ENCODE measurements at places on chromosomes 1 and 21. TPM values are rescaled to one million over a fixed set of nuclear protein-coding genes. Genes with fewer than 3 reads are reported as not detected.

DNA sequence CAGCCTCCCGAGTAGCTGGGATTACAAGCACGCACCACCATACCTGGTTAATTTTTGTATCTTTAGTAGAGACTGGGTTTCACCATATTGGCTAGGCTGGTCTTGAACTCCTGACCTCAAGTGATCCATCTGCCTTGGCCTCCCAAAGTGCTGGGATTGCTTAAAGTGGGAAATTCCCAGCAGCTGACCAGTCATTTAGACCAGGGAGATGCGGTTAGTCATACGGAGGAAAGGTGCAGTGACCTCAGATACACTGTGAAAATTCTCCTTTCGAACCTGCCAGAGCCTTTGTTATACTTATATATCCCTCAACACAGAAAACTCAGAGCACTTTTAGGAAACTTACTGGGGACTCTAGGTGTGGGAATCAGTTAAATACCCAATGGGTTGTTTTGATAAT, 39.6 kb downstream of the MAP10 start:
- DNase-seq: no peak

- no peak for DNase-seq
Measured at GRCh38 chr21:45600248-45600647, 43.3 kb upstream of the PCBP3 start.

S100A9 gene
- total RNA-seq: 77.5 TPM

- DNase-seq: no peak
Measured at GRCh38 chr1:224564454-224565084, 51.5 kb upstream of the CNIH3 start.

DNA sequence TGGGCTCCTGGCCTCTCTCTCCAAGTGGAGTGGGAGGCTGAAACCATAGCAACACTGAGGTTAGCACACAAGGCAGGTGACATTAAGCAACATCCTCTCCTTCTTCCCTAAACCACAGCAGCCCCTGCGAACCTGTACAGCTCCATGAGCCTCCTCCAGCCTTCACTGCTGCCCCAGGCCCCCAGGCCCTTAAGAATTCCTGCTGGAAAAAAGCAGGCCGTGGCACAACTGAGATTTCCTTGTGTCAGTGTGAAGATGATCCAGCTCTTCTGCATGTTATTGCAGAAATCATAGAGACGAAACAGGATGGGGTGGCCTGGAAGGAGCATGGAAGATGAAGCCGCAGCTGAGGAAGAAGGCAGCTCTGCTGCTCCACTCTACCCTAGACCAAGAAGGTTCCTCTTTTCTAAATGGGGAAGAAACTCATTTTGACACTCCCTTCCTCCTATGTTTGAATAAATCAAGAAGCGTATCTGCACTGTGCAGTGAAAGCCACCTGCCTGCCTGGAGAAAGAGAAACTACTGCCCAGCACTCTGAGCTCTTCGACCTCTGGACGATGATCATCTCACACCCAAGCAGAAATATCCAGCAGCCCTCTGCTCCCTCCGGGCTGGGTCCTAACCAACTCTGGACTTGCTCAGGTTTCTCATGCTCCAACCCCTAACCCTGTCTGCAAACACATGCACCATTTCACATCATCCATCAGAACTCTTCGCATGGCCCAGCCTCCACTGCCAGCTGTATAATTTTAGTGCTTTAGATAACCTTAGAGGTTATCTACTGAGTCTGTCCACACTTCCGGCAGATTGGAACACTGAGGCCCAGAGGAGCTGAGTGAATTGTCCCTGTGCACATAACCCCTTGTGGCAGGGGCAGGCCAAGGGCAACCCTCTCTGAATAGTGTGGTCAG, 20.7 kb downstream of the SH3BP5L start:
- DNase-seq: no peak

DNA sequence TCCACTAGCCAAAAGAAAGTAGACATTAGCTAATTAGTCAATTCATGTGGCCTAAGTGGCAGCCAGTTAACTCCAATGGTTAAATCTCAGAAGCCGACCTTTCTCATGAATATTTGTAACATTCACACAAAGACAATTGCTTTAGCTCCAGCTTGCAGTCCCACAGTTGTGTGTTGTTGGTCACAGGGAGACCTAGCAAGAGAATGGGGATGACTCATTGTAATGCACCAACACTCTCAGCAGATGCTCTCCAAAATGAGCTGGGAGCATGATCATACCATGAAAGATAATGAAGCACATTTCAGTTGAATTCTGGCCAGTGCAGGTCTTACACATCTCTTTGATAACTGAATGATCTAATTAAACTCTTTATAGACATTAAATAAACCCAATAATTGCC, 160.4 kb downstream of the HLX start:
- DNase-seq: no peak

OR10J1 gene
- not detected for total RNA-seq

DNA sequence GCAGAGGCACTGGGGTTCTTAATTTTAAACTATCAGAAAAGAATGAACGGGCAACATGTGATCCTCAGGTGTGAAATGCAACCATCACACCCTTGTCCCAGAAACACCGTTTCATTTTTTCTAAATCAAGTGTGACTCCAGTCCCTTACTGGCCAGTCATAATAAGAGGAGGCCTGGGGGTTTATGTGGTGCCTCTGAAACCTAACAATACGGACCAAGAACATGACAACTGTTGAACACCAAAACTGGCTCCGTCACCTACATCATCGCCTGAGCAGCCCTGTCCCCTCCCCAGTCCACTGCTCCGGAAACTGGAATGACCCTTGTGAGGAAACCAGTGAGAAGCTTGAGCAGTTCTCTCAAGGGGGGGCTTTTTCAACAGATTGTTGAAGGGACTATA, 55.9 kb upstream of the KIF26B start:
- no peak for DNase-seq

DNA sequence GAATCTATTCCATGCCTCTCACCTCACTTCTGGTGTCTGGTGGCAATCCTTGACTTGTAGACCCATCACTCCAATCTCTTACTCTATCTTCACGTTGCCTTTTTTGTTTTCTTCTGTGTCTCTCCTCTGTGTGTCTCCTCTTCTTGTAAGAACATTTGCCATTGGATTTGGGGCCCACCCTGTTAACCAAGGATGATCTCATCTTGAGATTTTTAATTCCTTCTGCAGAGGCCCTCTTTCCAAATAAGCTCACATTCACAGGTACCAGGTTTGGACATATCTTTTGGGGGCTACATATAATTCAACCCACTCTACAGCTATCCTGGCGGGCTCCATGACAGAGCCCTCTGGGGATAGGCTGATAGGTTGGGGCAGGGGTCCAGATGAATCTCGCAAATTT, 55.8 kb downstream of the UBE2T start:
- no peak for DNase-seq

DNA sequence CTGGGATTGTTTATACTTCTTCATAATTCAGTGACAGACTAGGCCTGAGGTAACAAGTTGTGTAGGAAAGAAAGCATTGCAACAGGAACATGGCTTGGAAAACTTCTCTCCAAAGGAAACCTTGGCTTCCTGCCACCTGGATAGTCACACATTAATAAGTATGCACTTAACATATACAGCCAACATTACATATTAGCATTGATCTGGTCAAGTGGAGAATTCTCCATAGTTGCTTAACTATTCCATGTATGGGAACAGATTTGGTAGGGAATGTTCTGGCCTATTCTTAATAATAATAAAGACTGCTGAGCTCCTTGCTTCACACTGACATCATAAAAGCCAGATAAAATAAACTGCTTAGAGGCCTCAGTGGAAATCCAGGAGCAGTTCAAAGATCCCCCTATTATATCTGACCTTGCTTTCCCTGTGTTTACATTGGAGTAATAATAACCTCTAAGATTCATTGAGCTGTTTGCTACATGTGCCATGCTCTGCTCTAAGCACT, 27.2 kb upstream of the NFIA start:
- DNase-seq: no peak

AIM2 gene
- 3.0 TPM for total RNA-seq

DPT gene
- total RNA-seq: 175 TPM

ARV1 gene
- 19.7 TPM for total RNA-seq

CD2 gene
- 1.4 TPM for total RNA-seq

All from urinary bladder (tissue), 4 donors.